Astrocyte of the spinal cord (primary cell): ENCODE measurements at places on chromosomes 11 and 22.

- peak; percentile 87 for DNase-seq
These were observed 59.0 kb downstream of the CEP57 start for GRCh38 chr11:95849087-95849825.

GRCh38 chr11:71176812-71177211 is 75.6 kb downstream of the SHANK2 start:
- no peak for DNase-seq

DNA sequence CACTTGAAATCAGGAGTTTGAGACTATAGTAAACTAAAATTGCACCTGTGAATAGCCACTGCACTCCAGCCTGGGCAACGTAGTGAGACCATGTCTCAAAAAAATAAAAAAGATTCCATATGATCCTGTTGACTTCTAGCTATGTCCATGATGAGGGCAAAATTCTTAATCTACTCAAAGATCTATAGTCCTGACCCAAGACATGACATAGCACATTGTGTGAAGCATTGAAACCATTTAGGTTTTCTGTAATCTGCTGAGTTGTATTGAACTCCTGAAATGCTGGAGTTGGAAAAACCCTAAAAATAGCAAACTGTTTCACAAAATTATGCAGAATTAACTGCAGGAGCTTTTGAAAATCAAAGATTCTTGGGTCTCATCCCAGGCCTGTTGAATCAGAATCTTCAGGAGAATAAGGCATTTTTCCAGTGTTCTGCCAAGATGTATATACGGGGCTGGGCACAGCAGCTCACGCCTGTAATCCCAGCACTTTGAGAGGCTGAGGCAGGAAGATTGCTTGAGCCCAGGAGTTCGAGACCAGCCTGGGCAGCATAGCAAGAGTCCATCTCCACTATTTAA is 29.8 kb upstream of the LDHA start:
- no peak for DNase-seq

- DNase-seq: no peak
These were observed 594 bp upstream of the POU2AF1 start for GRCh38 chr11:111379602-111380136.

- DNase-seq: no peak
These were observed 38.3 kb downstream of the ZBTB16 start for GRCh38 chr11:114097832-114098231.

DNA sequence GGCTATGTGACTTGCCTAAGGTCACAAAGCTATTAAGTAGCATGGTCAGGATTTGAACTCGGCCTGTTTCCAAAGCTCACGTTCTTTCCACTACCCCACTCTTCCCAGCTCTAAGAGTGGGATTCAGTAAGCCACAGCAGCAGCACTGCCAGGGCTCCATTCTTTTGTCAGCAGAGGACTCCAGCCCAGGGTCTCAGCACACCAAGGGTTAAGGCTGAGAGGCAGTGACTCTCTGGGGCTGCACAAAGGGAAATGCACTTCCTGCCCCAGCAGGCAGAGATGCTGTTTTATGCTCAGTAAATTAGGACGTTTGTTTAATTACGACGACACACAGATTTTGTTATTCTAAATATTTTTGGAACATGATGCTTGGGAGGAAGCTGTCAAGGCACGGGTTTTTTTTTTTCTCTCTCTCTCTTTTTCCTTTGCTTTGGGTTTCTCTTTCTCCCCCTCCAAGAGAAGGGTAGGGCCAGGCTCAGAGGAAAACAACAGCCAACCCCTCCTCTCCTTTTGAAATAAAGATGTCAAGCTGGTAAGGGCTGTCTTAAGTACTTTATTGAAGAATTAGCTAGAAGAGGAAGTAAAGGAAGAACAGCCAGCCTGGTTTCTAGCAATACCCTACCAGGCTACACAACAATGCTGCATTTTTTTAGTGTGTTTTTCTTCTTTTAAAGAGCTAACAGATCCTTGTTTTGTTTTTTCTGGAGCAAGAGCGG is 2.8 kb downstream of the MYH9 start:
- peak; percentile 53 for DNase-seq

GRCh38 chr22:37443086-37443485 is 15.8 kb upstream of the ELFN2 start:
- DNase-seq: no peak

- DNase-seq: no peak
These were observed 164.6 kb downstream of the ETS1 start for GRCh38 chr11:128422576-128423370.

DNA sequence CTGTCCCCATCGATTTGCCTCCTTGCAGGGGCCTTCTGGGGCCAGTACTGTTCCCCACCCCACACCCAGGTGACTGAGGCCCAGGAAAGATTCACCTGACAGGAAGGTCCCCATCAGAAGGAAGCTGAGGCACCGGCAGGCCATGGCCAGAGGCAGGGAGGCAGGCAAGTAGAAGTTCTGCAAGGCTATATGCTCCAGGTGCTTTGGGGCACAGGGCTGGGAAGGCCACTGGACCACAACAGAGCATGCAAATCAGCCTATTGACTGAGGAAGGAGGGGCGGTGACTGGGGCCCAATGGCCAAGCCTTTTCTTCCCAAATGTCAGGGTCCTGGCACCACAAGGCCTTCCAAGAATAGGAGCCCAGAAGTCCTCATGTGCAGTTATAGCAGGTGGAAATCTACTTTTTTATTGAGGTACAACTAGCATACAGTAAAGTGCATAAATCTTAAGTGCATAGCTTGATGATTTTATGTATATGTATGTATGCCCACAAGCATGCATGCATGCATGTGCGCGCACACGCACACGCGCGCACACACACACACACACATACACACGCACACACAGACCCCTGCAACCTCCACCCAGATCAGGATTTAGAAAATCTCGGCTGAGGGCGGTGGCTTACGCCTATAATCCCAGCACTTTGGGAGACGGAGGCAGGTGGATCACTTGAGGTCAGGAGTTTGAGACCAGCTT is at the start of gene VPREB3:
Gene VPREB3 (minus strand): TSS at position 206 of the 700 bp plus-strand sequence. CDS start 62 bp downstream, at position 144.
- DNase-seq: no peak

DNA sequence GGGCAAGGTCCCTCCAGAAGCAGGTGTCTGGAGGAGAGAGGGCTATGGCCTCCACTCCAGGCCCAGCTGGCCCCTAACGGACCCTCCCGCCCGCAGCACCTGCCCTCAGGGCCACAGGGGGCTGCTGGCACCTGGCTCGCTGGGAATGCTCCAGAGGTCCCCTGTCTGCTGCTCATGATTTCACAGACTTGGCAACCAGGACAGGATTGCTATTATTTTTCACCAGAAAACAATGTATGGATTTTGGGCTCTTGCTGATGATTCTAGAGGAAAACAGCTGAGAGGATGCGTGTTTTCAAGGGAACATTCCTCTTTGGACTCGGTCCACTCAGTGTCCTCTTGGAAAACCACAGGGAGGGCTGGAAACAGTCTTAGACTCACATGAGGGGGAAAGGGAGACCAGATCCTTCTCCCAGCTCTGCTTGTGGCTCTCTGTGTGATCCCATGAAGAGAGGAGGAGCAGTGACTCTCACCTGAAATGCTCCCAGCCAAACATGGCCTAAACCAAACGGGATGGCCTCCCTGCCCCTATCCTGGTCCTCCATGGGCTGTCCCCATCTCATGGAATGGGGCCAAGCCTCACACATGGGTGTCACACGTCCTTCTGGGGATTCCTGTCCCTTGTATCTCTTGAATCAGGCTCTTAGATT is 15.8 kb downstream of the MYEOV start:
- peak; percentile 32 for DNase-seq

DNA sequence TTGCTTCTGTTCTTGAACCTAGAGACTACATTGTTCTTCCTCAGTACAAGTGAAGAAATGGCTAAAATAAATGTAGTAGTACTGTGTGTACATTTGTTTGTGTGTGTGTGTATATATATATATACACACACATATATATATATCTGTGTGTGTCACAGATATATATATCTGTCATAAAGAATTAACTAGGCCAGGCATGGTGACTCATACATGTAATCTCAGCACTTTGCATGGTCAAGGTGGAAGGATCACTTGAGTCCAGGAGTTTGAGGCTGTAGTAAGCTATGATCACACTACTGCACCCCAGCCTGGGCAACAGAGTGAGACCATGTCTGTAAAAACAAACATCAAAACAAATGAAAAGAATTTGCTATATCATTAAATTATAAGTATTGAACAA is 164.8 kb downstream of the DYNC2H1 start:
- DNase-seq: no peak

GRCh38 chr11:14974515-14975251 is 2.5 kb upstream of the CALCA start:
- peak; percentile 36 for DNase-seq

GRCh38 chr22:32585737-32586136 is 111.1 kb downstream of the FBXO7 start:
- no peak for DNase-seq

- no peak for DNase-seq
These were observed 2.2 kb downstream of the ME3 start for GRCh38 chr11:86670181-86670580.

DNA sequence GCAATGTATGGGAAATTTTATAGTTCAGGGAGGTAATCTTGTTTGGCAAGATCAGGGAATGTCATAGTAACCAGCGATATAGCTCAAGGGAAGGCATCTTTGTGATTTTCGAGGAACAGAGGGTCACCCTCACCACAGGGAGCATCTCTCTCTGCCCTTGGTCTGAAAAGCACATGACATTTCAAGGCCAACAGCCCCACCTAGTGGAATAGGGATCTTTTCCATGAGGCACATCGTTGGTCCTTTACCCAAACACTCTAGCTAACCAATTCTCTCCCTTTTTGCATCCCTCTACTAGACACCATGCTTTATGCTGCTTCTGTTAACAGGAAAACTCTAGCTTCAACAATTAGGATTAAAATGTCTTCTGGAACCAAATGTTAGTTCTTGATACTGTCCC is 179.0 kb downstream of the GRM5 start:
- DNase-seq: peak; percentile 8

GRCh38 chr11:14101388-14101787 is 138.9 kb downstream of the SPON1 start:
- no peak for DNase-seq

- no peak for DNase-seq
These were observed 6.8 kb downstream of the APOL3 start for GRCh38 chr22:36153501-36154422.

DNA sequence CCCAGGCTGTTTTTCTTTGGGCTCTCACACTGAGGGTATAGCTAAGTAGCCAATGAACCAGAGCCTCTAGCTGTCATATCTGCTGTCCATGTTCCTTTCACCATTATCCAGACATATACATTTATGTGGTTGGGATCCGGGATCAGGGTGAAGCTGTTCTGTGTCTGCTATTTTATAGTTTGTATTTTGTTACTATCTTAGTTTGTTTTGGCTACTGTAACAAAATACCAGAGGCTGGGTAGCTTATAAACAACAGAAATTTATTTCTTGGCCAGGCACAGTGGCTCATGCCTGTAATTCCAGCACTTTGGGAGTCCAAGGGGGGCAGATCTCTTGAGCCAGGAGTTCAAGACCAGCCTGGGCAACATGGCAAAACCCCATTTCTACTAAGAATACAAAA is 40.5 kb upstream of the CABP7 start:
- no peak for DNase-seq

- peak; percentile 10 for DNase-seq
These were observed 3.6 kb downstream of the MMP1 start for GRCh38 chr11:102794382-102794781.

DNA sequence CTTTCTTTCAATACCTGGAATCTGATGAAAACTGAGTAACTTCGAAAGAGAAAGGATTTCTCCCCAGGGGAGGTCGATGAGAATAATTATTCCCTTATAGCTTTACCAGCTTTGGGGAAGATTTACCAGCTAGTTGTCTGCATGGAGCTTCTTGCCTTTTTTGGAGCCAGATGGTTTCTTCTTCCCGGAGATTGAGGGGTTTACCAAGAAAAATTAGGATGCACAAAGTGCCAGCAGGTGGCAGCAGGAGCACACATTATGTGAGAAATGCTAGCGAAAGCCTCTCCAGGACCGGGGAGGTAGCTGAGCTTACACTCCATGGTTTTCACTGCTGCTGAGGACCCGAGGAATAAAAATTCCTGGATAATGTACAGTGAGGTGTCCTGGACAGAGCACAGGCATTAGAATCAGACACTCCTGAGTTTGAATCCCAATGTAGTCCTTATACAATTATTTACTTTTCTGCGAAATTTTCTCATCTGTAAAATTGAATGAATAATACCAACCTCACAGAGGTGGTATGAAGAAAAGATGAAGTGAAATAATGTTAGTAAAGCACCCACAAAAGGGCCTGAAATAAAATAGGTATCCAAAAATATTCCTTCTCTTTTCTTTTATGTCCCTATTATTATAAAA is 46.0 kb upstream of the PARVA start:
- DNase-seq: peak; percentile 86

DNA sequence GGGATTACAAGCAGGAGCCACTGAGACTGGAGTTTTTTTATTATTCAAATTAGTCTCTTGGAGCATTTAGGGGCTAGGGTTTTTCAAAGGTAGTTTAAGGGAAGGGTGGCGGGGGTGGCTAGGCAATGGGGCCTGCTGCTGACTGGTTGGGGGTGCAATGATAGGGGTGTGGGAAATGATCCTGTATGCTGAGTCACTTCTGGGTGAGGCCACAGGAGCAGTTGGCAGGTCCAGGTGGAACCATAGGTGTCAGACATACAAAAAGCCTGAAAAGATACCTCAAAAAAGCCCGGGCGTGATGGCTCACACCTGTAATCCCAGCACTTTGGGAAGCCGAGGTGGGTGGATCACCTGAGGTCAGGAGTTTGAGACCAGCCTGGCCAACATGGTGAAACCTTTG is 13.7 kb downstream of the MTFP1 start:
- no peak for DNase-seq

- no peak for DNase-seq
These were observed 1.0 kb upstream of the LIF start for GRCh38 chr22:30247561-30247960.

GRCh38 chr22:45919504-45920286 is 57.3 kb downstream of the WNT7B start:
- DNase-seq: no peak

DNA sequence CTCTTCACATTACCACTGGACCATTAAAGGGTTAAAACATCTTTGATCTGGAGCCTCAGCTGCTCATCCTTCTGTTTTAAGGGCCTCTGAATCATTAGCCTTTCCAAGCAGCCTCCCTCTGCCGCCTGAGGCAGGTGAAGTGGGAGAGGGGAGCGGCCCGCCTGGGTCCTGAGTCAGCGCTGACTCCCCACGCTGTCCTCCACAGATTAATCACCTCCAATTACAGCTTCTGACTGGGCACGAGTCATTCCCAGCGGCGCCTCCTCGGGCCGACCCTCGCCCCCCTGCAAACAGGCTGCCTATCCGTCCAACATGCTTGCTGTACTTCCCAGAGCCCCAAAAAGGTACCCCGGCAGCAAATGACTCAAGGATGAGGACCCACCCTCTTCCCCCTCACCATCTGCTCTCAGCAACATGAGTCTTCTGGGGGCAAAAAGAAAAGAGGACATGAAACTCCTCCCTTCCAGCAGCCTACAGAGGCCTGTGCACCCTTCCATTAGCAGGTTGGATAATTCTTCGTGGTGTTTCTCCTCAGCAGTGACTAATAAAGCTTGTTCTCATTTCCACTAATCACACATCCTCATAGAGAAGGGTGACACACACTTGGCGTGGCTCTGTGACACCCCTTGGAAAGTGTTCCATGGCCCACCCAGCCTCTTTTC is 44.3 kb upstream of the JAM3 start:
- no peak for DNase-seq

GRCh38 chr11:111039982-111040381 is 205.5 kb upstream of the POU2AF2 start:
- no peak for DNase-seq

- no peak for DNase-seq
These were observed 430.0 kb downstream of the NTM start for GRCh38 chr11:131800452-131800851.
